ENCODE measurements at places on chromosomes 1 and 21.

GRCh38 chr1:214233856-214234634 lies 46.9 kb upstream of the SMYD2 start:
- no peak for DNase-seq

DNA sequence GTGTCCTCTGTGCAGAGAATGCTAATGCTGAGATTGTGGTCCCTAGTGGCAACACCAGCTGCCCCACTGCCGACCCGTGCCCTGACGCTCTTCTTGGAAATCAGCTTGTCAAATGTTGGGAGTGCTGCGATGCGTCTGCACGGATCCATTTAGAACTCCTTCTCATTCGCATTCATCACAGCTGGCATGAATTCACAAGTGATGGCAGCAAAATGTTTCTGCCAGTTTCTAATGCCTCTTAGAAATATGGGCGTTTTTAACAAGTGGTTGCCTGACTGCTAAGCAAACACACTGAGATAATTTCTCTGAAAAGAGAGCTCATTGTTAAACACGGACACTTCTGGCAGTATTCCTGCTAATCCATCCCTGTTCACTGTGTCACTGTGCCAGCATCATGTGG lies 131.9 kb upstream of the KCNJ6 start:
- no peak for DNase-seq

- no peak for DNase-seq
Observed at GRCh38 chr21:45365608-45366241, 39.2 kb upstream of the COL18A1 start.

GRCh38 chr1:14850563-14850962 lies 252.1 kb downstream of the KAZN start:
- no peak for DNase-seq

- no peak for DNase-seq
Observed at GRCh38 chr1:38512024-38512767, 347.4 kb downstream of the RRAGC start.

DNA sequence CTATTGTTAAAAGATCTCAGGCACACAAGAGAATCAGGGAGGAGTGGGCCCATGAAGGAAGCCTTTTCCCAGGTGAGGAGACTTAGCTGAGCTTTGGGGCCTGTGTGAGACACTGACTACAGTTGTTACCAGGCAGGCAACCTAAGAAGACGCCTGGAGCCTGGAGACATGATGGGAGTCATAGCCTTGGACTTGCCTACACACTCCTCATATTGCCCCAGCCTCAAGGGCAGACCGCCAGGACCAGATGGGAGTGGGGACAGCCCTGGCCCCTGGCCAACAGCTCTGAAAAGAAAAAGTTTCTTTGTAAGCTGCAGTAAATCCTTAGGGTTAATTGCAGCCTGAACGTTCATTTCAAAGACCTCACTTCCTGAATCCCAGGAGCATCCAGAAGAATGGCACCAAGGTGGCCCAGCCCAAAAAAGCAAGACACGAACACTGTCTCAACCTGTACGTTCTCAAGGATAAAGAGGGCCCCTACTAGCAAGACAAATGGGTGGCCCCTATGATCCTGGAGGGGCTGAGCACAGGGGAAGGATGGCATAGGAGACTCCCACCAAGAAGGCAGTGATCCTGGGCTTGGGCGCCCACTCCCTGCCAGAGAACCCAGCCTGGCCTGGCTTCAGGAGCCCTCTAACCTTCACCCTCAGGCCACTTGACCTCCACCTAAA lies 33.2 kb upstream of the BTG2 start:
- no peak for DNase-seq

DNA sequence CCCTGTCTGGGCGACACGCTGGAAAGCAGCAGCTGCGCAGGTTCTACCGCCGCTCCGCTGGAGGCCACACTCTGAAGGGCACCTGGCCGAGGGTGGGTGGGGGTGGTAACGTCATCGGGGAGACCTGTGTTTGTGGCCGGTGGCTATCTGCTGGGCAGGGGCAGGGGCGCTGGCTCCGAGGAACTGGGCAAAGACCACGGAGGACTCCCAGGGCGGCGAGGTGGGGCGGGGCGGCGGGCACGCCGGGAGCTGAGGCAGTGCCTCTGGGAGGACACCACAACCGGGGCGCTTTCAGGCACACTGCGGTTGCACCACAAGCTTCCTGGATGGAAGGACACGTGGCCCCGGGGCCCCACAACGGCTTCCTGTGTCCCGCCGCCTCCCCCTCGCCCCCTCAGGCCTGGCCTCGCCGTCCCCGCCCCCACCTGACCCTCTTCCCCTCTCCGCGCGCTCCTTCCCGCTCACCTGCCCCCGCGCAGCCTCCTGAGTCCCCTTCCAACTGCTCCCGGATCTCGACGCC lies 3.3 kb upstream of the DENND2D start:
- DNase-seq: peak; percentile 80

DNA sequence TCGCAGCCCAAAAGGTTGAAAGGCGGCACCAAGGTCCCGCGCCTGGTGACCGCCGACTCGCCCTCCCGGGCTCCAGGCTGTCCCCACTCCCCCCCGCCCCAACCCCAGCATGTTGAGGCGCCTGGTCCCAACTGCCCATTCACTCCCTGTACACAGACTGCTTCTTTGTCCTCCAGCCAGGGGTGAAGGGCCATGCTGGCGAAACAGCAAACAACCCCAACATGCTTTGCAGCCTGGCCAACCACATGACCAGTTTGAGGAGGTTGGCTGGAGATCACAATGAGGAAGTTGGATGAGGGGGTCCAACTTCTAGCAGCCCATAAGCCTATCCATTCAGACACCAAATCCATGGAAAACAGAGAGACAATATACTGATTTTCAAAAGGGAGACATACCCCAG lies 13.5 kb downstream of the PDE9A start:
- DNase-seq: no peak

- no peak for DNase-seq
Observed at GRCh38 chr1:67715819-67716218, 30.8 kb downstream of the GADD45A start.

DNA sequence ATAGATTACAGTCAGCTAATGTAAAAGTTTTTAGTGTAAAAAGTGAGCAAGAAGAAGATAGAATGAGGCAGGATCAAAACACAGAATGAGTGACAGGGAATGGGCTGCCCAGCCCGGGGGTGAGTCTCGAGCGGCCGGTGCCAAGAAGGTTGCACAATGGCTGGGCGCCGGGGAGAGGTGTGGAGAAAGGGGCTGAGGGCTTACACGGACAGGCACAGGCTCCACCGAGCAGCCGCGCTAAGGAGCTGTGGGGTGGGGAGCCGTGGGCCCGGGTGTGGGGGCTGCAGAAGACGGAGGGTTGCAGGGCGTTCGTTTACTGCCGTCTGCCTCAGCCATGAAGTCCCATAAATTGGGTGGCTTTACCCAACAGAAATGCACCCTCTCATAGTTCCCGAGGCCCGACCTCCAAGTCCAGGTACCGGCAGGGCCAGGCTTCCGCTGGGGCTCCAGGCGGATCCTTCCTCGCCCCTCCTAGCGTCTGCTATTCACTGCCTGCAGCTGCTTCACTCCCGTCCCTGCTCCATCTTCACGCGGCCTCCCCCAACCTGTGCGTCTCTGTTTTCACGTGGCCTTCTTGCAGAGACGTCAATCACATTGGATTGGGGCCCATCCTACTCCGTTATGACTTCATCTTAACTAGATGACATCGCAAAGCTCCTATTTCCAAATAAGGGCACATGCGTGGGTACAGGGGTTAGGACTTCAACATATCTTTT lies 277.2 kb downstream of the CAMTA1 start:
- no peak for DNase-seq

GRCh38 chr1:224177356-224177999 lies 5.6 kb upstream of the DEGS1 start:
- no peak for DNase-seq

GRCh38 chr1:29310616-29311180 lies 74.4 kb downstream of the PTPRU start:
- DNase-seq: no peak

DNA sequence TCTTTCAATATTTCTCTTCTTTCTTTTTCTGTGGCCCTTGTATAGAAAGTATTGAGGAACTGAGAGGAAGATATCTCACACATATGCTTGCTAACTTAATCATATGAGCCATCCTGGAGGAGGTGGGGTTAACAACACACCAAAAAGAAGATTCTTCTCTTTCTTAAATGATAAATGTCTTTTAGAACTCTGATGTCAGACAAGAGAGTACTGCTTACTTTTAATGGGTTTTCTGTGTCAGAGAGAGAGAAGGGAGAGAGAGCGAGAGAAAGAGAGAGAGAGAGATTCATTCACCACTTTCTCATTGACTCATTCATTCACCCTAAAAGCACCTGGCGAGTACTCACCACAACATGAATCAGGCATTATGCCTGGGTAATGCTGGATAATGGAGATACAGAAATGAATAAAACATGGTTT lies 250.3 kb upstream of the SGIP1 start:
- no peak for DNase-seq

- no peak for DNase-seq
Observed at GRCh38 chr1:29574871-29575270, 338.5 kb downstream of the PTPRU start.

DNA sequence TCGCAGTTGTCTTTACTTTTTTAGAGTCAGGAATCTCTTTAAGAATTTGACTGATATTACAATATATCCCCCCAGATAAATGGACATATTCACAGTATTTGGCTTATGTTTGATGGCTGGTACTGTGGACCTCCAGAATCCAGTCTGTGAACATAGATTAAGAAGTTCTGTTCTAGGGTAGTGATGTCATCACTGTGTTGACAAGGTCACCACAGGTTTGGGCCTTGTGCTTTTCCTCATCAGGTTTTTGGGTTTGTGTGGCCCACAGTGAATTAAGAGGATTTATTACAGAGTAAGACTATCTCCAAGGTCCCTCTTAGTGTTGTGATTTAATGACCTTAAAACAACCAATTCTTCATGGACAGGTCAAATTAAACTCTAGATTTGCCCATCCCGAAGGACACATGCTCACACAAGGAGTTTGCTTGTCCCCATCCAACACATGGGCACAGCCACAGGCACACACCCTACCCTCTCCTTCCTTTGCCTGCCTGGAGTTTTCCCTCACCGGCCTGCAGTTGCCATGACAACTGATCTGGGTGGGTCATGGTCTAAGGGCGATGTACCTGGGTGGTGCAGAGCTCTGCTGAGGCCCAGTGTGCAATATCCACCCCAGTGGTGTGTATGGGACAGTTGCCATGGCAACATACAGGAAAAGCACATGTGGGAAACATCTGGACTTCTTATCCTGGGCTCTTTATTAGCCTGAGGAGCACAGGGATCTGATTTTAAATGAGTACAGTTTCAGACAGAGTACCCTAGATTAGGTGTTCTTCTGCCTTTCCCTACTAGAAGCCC lies 98.6 kb downstream of the NAV1 start:
- DNase-seq: no peak

DNA sequence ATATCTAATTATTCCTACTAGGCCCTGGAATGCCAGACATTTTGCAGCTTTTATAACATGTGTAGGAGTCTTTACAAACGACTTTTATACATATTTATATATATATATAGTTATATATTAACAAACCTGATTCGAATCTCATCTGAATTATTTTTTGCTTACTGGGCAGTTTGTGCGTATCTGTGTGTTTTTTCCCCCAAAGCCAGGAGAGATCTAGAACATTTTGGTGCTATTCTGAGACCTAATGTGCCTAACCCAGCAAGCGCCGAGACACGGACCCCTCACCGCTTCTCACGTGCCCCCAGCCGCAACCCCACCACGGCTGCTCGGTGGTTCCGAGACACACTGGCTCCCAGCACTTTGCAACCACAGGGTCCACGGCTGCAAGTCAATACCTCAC lies 54.8 kb downstream of the CASZ1 start:
- no peak for DNase-seq

DNA sequence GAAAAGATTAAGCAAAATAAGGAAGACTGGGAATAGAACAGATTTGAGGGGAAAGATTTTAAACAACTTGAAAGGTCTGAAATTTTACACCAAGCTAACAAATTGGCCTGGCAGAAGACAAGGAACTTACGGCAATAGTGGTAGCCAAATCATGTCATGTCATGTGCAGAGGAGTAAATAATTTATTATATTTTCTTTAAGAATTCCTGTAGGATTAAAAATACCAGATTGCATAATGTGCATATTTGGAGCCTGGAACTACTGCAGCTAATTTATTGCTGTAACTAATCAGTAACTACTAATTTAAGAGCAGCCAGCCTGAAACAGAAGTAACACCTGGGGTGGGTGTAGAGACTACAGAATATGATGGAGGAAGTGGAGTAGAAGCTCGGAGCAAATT lies 334.3 kb downstream of the TGFB2 start:
- no peak for DNase-seq

GRCh38 chr1:211639475-211640300 lies 35.7 kb downstream of the NEK2 start:
- no peak for DNase-seq

DNA sequence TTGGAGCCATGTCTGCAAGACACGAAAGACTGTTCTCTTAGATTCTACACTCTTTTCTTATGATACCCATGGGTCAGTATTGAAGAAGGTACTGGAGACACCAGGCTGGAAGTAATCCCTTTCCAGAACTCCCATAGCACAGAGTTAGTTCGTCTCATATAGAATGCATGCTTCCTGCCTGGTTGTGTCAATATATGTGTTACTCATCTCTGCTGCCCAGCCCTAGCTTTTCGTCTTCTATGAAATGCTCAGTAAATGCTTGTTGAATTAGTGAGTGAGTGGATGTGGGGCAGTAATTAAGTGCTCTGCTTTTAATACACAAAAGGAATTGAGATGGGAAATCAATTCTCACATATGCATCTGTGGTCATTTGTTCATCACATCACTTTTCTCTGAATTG lies 32.1 kb downstream of the ADCY10 start:
- no peak for DNase-seq

DNA sequence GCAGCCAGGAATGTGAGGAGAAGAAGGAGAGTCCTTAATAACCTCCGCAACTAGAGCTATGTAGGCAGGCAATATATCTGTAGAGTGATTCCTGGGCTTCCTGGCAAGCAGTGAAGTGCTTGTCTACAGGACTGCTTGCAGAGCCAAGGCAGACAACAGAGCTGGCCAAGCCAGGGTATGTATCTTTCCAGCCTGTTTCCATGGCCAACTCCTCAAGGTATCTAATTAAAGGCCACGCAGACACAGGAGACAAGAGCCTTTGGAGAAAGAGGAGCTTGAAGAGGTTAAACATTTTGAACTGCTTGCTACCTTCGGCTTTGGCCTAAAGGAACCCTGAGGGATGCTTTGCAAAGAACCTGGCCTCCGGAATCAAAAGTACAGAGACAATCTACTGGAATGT lies 137.4 kb downstream of the PIGK start:
- DNase-seq: no peak

GRCh38 chr1:4825800-4826450 lies 171.5 kb downstream of the AJAP1 start:
- DNase-seq: no peak

DNA sequence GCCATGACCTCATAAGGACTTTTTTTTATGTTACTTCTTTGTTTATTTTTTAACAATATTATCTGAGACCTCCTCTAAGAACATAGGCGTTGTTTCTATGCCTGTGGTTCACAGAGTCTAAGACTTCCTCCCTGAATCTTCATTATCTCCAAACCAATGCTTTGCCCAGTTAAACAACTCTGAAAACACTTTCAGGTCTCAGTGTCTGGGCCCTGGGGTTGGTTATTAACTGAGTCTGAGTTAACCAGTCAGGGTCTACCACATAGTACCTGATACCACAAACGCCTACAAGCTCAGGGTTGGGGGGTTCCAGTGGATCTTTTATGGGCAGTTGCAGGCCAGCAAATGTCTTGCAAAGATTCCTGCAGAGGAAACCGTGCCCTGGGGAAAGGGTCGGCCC lies 138.2 kb downstream of the AJAP1 start:
- DNase-seq: no peak

GRCh38 chr1:212488436-212489283 lies 55.9 kb downstream of the NENF start:
- no peak for DNase-seq

- no peak for DNase-seq
Observed at GRCh38 chr21:21146587-21147373, 148.6 kb downstream of the NCAM2 start.
